ENCODE measurements at places on chromosomes 3 and 15.

DNA sequence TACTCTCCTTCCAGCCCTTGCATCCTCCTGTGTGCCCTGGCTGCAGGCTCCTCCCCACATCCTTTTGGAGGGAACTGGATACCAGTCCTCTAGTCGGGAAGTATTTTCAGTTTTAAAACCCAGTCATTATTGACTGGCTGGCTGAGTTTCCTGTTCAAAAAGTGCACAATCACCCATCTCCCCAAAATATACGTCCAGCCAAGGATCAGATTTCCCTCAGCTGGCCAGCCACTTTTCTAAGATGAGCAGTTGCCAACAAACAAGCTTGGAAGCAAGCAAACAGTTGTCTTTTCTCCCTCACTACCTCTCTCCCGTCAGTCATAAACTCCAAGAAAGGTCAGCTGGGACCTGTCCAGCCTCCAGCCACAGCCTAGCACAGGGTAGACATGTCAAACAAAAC, 147.7 kb upstream of the GALNT15 start:
- no peak for DNase-seq

DNA sequence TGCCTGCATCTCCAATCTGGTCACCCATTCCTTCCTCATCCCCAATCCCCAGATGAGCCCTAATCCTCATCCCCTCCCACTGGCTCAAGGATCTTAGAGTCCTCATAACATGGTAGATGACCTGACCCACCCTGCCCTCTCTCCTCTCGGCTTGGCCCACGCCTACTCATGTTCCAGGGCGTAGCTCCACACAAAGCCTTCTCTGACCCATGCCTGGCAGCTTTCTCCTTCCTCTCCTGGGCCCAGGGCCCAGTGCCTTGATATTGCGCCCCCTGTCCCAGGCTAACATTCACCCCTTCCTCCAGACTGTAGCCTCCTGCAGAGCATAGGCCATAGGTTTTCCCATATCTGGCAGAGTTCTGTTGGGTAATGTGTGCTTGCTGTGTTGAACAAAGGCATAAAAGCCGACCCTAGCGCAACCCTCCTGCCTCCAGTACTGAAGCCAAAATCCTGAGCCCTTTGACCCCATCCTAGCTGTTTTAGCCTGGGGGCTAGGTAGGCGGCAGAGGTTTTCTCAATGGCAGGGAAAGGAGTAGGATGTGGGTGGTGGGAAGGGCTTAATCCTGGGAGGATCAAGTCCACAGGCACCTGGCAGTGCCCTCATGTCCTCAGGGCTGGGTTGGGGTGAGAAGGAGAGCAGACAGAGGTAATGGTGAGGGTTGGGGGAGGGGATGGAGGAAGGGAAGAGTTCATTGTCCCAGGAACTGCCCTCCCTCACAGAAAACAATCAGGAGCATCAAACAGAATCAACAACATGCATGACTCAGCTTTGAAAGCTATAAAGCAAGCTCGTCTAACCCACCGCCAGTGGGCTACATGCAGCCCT, 35.5 kb downstream of the MESD start:
- no peak for DNase-seq

DNA sequence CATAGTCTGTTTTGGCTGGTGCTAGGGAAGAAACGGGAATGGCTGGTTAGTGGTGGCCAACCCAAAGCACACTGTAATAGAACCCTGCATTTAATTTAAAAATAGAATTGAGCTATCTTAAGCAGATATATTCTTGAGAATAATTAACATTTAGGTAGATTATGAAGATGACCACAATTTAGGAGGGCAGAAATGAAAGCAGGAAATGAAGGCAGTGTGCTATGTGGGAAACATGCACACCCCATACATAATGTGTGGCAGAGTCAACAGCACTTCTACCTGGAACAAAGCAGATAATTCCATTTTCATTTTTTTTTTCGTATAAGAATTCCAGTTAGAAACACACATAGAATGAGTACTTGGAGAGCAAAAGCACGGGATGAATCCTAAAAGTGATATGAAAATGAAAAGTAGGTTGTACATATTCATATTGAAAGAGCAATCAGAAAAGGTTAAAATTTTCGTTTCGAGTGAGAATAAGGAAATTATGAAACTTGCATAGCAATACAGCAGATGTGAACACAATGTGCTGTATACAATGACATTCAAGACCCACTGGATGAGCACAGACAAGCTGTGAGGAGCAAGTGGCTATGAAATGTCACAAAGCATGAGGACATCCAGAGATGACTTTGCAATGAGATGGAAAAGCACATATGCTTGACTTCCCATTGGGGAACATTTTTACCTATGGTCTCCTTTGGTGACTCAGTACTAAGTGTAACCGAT, 102.6 kb downstream of the TFG start:
- DNase-seq = no peak

GRCh38 chr3:10361375-10361774, 40.5 kb upstream of the SEC13 start:
- DNase-seq = no peak

- peak; percentile 26 for DNase-seq
Measured at GRCh38 chr3:152183473-152183872, 85.3 kb upstream of the MBNL1 start.

- DNase-seq = no peak
Measured at GRCh38 chr15:87483468-87483867, 773.1 kb downstream of the NTRK3 start.

- no peak for DNase-seq
Measured at GRCh38 chr3:32815841-32816438, 1.9 kb upstream of the TRIM71 start.

DNA sequence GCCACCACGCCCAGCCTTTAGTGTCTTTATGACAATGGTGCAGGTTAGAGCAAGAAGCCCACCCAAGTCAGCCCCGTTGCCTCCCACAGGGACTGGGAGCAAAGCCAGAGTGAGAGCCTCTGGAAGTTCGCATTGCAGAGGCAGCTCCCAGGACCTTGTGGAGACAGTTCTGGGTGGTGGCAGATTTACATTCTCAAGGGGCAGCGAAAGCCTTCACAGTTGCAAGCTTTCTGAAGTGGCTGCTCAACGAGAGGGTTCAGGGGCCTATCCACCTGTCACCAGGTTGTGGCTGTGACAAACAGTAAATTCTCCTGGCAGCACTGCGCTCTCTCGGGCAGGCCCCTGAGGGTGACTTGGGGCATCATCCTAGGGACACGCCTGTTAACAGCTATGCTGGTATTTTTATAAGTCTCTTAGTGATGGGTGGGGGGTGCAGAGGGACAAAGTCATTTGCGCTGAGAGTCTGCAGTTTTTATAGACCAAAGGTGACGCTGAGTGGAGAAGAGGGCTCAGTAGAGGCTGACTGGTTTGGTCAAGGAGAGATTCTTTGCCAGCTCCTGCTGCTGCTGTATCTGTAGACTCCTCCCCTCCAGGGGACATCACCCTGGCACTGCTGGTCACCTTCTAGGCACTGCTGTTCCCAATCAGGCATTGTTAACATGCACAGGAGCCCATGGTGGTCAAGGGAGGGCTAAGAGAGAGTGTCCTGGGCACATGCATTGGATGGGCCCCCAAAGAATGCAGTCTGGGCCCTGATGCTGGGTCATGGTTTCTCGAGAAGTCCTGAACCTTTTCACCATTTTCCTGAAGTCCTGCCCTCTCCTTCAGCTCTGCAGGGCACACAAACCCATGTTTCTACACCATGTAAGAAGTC, 57.5 kb upstream of the KLF13 start:
- no peak for DNase-seq

- DNase-seq = no peak
Measured at GRCh38 chr15:45660231-45660979, 25.6 kb downstream of the SQOR start.
